ENCODE measurements at places on chromosomes 2 and 18. TPM values are rescaled to one million over a fixed set of nuclear protein-coding genes. Genes with fewer than 3 reads are reported as not detected.

GRCh38 chr2:160720098-160720497 is 226.5 kb upstream of the RBMS1 start:
- no peak for DNase-seq

Gene SELENOI
- 4.6 TPM for polyA plus RNA-seq

DNA sequence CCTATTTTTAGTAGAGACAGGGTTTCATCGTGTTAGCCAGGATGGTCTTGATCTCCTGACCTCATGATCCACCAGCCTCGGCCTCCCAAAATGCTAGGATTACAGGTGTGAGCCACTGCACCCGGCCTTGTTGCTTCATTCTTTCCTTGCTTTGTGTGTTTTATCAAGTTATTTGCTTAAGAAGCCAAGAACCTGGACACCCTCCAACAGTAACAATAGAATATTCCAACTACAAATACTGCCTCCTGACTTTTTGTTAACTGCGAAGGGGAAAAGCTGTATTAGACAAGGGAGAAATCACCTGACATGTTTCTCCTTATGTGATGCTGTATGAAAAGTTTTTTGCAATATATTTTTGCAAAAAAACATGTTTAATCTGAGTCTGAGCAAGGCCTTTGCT is 297.2 kb downstream of the NCKAP5 start:
- no peak for DNase-seq

- DNase-seq, result no peak
Observed at GRCh38 chr2:182445391-182445965, 18.6 kb upstream of the PDE1A start.

- DNase-seq, result no peak
Observed at GRCh38 chr2:177673602-177674595, 281.3 kb downstream of the AGPS start.

Gene ASXL3
- polyA plus RNA-seq, result 0.11 TPM

- peak; percentile 54 for DNase-seq
Observed at GRCh38 chr18:26383454-26384270, 157.4 kb downstream of the TAF4B start.

- no peak for DNase-seq
Observed at GRCh38 chr18:13178976-13179375, 39.6 kb upstream of the LDLRAD4 start.

Gene EGR4
- polyA plus RNA-seq, result 0.14 TPM
